ENCODE measurements at places on chromosomes 1 and 21.
A peak's percentile ranks its signal among the peaks of the same experiment; 100 is the strongest.

DNA sequence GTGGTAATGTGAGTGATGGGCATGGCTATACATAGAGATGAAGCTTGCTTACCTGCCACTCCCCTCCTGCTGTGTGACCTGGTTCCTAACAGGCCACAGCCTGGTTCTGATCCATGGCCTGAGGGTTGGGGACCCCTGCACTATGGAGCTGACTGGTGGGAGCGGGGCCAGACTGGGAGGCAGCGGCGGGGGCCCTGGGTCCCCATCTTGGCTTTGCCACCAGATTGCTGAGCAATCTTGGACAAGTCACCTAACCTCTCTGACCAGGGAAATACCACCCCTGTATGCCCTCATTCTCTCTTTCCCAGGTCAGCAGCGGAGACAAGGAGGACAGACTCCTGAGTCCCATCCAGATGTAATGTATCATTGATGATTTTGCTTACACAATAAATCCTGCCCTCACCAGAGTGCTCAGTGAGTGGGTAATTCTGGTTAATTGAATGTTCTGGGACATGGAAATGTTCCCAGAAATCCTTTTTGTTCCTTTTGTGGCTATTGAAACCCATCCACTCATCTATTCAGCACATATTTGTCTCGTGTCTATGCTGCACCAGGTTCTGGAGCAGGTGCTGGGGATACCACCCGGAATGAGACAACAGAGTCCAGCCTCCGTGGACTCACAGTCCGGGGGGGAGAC lies 4.1 kb upstream of the ARHGEF10L start:
- DNase-seq: no peak

DNA sequence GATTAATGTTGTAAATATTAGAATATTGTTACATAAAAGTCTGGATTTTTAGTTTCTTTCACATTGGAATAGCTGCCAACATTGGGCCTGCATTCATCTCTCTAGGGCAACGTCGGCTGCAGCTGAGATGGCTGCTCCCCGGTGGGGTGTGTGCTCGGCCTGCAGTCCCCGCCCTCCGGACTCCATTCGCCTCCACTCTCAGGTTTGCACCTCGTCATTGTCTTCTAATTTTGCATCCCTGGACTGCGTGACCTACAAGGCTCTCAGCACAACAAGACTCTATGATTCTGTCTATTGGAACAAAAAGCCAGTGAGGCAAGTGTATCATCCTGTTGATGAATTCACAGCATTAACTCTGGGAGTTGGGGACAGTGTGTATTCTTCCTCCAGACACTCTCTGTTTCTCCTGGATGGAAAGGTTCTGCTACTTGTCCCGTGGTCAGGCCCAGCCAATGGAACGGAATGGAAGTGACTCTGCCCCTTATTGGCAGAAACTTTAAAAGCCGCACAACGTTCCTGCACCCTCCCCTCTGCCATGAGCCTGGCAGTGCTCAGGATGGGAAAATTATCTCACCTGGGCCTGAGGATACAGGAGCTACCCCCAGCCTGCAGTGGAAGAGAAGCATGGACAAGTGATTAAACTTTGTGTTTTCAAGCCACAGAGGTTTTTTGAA lies 105.0 kb upstream of the SAMD11 start:
- no peak for DNase-seq

- no peak for DNase-seq
These were observed 111.9 kb upstream of the SLC44A3 start for GRCh38 chr1:94708299-94708685.

- DNase-seq: peak; percentile 64
These were observed 593.5 kb downstream of the KIF26B start for GRCh38 chr1:245748240-245748639.

- no peak for DNase-seq
These were observed at the start of gene OR2M7 for GRCh38 chr1:248324468-248324867. OR2M7 (minus strand) TSS chr1:248324568; CDS start chr1:248324568, 0 bp downstream.

- no peak for DNase-seq
These were observed 55.0 kb downstream of the PLPPR5 start for GRCh38 chr1:98949621-98950020.

DNA sequence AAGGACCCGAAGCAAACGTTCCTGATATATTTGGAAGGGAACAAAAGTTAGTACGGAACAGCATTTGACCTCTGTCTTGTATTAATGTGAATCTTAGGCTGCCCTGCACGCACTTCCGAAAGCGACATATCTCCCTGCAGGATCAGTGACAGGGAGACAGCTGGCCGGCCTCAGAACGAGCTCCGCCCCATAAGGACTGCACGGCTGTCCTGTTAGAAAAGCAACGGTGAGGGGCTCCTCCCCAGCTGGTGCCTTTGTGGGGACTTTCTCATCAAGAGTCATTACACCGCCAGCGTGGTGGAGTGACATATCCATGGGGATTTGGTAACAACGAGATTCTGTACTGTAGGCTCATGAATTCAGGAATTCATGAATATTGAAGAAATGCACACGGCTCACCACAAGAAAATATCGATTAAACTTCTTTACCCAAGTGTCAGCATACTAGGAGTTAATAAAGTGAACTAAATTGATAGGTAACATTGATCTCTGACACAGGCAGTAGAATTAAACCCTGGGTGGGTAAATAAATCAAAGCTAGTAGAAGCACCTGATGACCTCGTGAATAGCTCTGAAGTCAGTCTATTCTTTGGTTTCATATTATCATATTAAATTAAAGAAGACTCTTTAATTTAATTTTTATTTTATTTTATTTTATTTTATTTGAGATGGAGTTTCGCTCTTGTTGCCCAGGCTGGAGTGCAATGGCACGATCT lies 8.1 kb upstream of the GREM2 start:
- DNase-seq: no peak

DNA sequence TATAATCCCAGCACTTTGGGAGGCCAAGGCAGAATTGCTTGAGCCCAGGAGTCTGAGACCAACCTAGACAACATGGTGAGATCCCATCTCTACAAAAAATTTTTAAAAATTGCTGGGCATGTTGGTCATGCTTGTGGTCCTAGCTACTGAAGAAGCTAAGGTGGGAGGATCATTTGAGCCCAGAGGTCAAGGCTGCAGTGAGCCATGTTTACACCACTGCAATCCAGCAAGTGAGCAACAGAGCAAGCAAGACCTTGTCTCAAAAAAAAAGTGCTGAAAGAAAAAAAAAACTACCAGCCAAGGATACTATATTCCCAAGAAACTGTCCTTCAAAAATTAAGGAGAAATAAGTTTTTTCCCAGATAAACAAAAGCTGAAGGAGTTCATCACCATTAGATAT lies 78.1 kb downstream of the SH3GLB1 start:
- DNase-seq: no peak

- DNase-seq: no peak
These were observed 108.1 kb downstream of the MAP3K21 start for GRCh38 chr1:233435622-233436021.

- peak; percentile 66 for DNase-seq
These were observed 170.1 kb downstream of the DHRS3 start for GRCh38 chr1:12447849-12448312.

DNA sequence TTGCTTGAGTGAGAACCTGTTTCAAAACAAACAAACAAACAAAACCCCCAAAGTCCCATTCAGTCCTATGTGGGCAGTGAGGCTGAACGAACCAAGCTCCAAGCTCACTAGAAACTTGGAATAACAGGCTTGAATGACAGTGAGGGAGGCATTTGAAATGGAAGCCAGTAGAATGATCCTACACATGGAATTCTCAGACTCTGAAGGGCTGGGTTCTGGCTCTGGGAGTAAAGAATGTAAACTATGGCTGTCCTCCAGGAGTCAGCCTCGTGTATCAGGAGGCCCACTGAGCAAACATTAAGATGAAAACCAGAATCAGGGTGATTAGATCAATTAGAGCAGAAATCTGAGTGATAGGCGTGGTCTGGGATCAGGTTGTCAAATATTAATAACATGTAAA lies 14.9 kb downstream of the PCP4L1 start:
- no peak for DNase-seq

- DNase-seq: no peak
These were observed 46.5 kb downstream of the TRAPPC10 start for GRCh38 chr21:44058652-44058964.

DNA sequence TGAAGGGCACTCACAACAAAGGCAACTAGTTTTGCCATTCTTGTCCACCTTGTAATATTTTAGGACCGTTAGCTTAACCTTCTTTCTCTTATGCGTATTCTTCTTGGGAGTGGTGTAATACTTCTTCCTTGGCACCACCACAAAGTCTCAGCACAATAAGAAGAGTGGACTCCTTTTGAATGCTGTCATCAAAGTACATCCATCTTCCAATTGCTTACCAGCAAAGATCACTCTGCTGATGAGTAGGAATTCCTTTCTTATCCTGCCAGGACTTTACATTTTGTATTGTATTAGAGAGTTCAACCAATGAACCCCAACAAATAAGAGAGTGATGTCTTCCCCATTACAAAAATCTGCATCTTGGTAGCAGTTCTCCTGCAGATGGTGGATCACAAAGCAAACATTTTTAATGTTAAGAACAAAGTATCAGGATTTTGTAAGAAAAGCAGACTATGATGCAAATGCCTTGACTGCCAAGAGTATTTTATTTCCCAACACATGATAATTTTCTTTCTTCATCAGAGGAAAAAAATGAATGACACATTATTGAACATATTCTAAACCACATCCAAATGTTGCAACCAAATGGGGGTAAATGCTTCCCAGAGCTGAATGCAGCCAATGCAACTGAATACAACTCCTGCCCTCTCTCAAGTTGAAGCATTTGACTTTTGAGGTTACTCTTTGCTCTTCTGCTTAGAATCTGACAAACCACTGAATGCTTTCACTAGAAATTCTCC lies 5.1 kb upstream of the ARNT start:
- no peak for DNase-seq

- no peak for DNase-seq
These were observed 106.3 kb upstream of the TRABD2B start for GRCh38 chr1:48103495-48103894.

GRCh38 chr1:77047978-77048614 lies 171.1 kb downstream of the PIGK start:
- no peak for DNase-seq

GRCh38 chr1:21320410-21321108 lies 30.3 kb upstream of the ECE1 start:
- no peak for DNase-seq

GRCh38 chr1:22567197-22567596 lies 3.9 kb downstream of the EPHA8 start:
- no peak for DNase-seq

DNA sequence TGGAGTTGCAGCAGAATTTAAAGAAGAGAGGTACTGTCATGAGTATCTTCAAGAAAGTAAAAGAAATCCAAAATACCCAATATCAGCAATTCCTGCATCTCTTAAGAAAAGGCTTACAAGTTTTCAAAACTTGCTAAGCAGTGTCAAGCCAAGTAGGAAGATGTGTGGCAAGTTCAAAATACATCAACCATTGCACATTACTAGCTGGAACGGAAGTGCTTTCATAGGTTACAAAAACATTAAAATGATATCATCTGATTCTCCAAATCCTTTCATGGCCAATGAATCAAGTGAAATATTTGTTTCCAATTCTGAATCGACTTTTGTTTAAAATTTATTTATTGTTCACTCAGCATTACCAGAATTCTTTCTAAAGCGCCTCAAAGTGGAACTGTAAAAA lies 5.7 kb upstream of the ABCA4 start:
- DNase-seq: no peak

DNA sequence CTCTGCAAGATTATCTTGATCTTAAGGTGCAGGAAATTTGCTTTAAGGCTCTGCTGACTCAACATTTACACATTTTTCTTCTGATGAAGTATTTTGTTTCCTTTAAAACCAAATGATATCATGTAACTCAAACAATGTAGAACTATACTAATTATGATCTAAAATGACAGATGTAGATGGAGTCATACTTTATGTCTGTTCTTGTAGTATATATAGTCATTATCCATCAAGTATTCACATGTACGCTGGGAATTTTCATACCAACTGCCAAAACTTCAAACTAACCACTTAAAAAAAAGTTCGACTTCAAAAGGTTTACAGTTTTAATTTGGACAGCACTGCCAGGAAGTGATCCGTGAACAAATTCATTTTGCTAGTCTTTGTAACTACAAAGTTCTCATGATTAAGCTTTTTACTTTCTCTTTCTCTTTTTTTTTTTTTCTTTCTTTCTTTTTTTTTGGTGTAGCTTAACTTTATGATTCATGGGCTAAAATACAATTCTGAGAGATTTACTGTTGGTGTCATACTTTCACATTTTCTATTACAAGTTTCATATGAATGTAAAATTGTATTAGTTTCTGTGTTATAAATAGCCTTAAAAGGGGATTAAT lies 509.0 kb upstream of the CXADR start:
- DNase-seq: no peak

GRCh38 chr1:183038333-183038866 lies 15.2 kb downstream of the LAMC1 start:
- no peak for DNase-seq

GRCh38 chr1:219264561-219264960 lies 90.9 kb downstream of the LYPLAL1 start:
- no peak for DNase-seq

DNA sequence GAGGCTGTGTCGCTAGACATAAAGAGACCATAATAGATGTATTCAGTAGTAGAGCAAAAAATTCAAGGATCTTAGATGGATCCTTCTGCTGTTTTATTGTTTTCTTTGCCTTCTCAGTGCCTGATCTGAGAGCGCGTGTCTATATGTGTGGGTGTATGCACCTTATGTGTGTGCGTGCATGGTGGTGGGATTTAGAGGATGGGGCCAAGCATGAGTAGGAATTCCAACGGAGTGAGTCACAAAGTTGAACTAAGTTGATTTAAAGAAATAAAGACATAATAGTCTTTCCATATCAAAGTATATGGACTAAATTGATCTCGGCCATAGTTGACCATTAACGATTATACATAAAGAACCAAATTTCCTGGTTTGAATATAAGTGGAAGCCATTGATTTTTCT lies 178.7 kb downstream of the CYYR1 start:
- DNase-seq: no peak

GRCh38 chr1:94098585-94099111 lies 22.3 kb downstream of the ABCA4 start:
- DNase-seq: no peak

- DNase-seq: no peak
These were observed 69.0 kb downstream of the VWA5B1 start for GRCh38 chr1:20359451-20360330.

- no peak for DNase-seq
These were observed 356.3 kb upstream of the DPYD start for GRCh38 chr1:98277118-98277517.

- no peak for DNase-seq
These were observed 27.2 kb upstream of the CLIC4 start for GRCh38 chr1:24717887-24718650.

Data from NCI-H526 treated with DMSO at 0.1 percent for 48 hours (cell line).